Adrenal gland (tissue), 19 donors: ENCODE measurements at places on chromosomes 2 and 18. TPM values are rescaled to one million over a fixed set of nuclear protein-coding genes. Genes with fewer than 3 reads are reported as not detected.

Gene LYG1
- 0.67 TPM for total RNA-seq

Gene CENPA
- not detected for total RNA-seq

GRCh38 chr2:164523009-164523408 is 98.3 kb downstream of the GRB14 start:
- H3K27me3 ChIP-seq: no peaks in the 10 kb centered on the region
- no peak overlapping the region for H3K27ac ChIP-seq
- no peak overlapping the region for H3K4me3 ChIP-seq
- H3K36me3 ChIP-seq: no peaks in the 10 kb centered on the region

- no peaks in the 10 kb centered on the region for H3K27me3 ChIP-seq
- no peak overlapping the region for H3K27ac ChIP-seq
- H3K4me1 ChIP-seq: no peaks in the 10 kb centered on the region
- no peak for DNase-seq
- no peaks in the 10 kb centered on the region for H3K36me3 ChIP-seq
These were observed 143.3 kb downstream of the CYP26B1 start for GRCh38 chr2:72004201-72004915.

GRCh38 chr2:32825291-32825712 is 121.5 kb upstream of the LTBP1 start:
- no peak overlapping the region for H3K27ac ChIP-seq
- no peak overlapping the region for H3K4me3 ChIP-seq
- no peaks in the 10 kb centered on the region for H3K36me3 ChIP-seq

- DNase-seq: no peak
- H3K36me3 ChIP-seq: no peaks in the 10 kb centered on the region
- no peak overlapping the region for H3K27ac ChIP-seq
- no peaks in the 10 kb centered on the region for H3K4me1 ChIP-seq
These were observed 558.2 kb downstream of the SUCLG1 start for GRCh38 chr2:83900862-83901261.
